ENCODE measurements at places on chromosomes 12 and 14. TPM values are rescaled to one million over a fixed set of nuclear protein-coding genes. Genes with fewer than 3 reads are reported as not detected.

DNA sequence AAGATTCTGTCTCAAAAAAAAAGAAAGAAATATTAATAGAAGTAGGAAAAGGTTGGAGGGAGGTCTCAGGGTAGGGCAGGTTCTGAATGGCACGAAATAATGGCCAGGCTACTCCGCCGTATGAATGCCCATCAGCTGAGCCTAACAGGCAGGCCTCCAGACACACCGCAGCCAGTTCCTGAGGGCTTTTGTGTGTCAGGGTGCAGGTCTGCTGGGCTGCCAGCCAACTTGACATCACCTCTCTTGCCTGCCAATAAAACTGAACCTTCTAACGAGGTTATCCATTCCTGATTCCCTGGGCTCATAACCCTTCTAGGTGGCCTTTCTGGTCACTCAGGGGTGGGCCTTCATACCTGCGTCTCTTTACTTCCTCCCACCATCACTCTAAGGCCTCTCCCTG, 3.0 kb downstream of the IFI27 start:
- no peak overlapping the region for H3K27ac ChIP-seq
- H3K4me1 ChIP-seq = no peaks in the 10 kb centered on the region
- no peak for DNase-seq
- no peak overlapping the region for H3K4me3 ChIP-seq

GRCh38 chr12:105331805-105332251, 1.3 kb downstream of the C12orf75 start:
- peak overlapping the region; percentile 74 for H3K4me3 ChIP-seq
- H3K4me1 ChIP-seq = peaks cover 37% of the 10 kb centered on the region
- peak; percentile 61 for DNase-seq
- peaks cover 3% of the 10 kb centered on the region for H3K36me3 ChIP-seq

PAWR gene
- total RNA-seq = 4.6 TPM

AKAP6 gene
- total RNA-seq = 1.8 TPM

DNA sequence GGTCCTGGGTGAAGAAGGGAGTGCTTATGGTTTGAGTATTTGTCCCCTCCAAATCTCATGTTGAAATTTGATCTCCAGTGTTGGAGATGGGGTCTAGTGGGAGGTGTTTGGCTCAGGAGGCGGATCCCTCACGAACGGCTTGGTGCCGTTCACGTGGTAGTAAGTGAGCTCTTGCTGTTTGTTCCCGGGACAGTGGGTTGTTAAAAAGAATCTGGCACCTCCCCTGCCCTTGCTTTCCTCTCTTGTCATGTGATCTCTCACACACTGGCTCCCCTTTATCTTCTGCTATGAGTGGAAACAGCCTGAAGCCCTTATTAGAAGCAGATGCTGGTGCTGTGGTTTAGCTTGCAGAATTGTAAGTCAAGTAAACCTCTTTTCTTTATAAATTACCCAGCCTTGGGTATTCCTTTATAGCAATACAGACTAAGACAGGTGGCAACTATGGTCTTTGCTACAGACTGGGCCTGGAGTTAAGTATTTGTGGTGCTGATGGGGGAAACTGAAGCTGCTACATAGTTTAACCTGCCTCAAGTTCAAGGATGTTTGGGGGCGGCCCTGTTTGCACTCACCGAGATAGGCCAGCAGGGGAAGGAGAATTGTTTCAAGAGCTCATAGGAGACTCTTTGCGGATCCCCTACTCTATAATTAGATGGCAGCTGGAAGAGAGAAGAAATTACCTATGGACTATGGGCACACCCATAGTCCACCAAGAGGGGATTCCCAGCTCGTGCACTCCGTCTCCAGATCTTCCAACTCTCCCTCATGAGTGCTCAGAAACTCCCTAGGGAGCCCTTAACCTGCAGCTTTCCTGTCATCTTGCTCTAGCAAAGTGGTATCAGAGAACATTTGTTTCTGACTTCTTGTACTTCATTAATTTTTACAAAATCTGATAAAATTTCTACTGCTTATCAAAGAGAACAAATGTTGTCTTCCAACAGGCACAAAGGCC, 164.6 kb downstream of the SLC15A5 start:
- H3K27ac ChIP-seq = no peak overlapping the region
- H3K36me3 ChIP-seq = no peaks in the 10 kb centered on the region
- H3K4me1 ChIP-seq = no peaks in the 10 kb centered on the region
- no peak for DNase-seq
- no peak overlapping the region for H3K4me3 ChIP-seq
- no peaks in the 10 kb centered on the region for H3K27me3 ChIP-seq

DNA sequence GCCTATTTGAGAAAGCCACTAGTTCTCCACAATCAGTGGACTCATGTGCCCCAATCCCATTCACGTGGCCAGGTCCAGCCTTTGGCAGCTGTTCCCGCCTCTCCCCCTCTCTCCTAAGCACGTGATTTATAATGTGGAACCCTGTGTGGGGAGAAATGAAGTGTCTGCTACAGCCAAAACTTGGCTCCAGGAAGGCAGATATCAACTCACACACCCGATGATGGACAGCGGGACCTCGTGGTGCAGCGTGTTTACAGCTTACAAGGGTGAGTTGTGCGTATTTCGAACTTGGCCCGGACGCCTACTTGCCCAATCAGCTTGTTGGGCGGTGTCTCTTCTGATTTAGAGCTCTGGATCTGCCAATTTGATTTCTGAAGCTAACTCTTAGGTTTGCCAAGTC, 38.1 kb upstream of the FAM181A start:
- peaks cover 5% of the 10 kb centered on the region for H3K4me1 ChIP-seq
- H3K36me3 ChIP-seq = no peaks in the 10 kb centered on the region

CPNE6 gene
- total RNA-seq = not detected

DNA sequence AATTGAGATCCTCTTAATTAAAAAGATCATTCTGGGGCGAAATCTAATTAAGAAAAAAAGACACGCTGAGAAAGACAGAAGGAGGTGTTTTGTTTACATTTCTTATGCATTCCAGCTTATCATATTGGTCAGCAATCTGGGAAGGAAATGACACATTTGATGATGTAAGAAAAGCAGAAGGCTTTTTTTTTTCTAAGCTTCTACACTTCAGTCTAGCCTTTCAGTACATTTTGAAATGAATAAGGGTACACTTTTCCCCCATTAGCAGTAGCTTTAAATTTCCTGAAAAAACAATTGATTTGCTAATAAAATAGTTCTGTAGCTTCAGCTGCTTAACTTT, 5.9 kb upstream of the GSC start:
- H3K36me3 ChIP-seq = peaks cover 5% of the 10 kb centered on the region
- H3K4me1 ChIP-seq = peaks cover 6% of the 10 kb centered on the region
- no peak overlapping the region for H3K27ac ChIP-seq
- H3K4me3 ChIP-seq = no peak overlapping the region
- no peak for DNase-seq

DNA sequence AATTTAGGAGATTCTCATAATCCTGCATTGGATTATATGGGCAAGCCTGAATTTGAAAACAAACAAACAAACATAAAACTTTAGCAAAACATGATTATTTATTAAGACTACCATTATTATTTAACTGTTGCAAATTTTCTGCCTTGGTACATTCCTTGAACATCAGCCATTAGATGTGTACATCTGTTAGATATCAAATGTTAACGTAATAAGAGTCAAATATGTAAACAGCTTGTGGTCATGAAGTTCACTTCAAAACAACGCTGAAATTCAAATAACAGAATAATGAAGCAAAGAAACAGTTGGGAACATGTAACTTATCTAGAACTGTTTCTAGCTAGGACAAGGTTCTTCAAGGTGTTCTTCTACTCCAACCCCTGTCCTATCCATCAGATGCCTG, 14.3 kb upstream of the TMX1 start:
- H3K4me1 ChIP-seq = no peaks in the 10 kb centered on the region
- no peaks in the 10 kb centered on the region for H3K36me3 ChIP-seq
- H3K4me3 ChIP-seq = no peak overlapping the region
- H3K27ac ChIP-seq = no peak overlapping the region
- H3K27me3 ChIP-seq = peaks cover 1% of the 10 kb centered on the region

DNA sequence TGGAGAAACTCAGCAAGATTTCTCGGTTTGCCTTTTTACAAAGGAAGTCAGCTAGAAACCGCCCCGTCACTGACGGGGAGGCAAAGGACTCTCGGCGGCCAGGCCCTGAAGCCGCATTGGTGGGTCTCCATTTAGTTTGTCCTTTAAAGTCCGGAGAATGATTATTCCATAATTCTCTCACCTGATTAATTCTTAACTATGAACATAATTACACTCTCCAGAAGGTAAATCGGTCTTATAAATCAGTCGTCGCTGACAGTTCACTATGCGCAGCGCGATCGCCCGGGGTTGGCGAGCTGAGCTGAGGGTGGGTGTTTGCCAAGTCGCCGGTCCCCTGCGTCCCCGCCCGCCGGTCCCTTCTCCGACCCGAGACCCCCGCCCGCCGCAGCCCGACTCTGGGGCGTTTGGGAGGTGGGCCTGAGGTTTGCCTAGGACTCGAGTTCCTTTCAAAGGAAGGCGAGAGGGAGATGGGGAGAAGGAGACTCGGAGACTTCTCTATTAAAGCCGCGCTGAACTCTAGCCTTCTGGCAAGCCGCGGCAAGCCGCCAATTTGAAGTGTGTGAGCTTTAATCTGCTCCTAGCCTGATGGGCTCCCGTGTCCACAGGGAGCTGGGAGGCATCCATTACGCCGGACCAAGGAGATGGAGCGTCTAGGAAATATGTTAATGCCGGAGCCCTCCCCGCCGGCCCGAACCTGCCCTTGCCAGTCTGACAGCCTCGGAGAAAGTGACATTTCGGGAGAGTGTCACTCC, 392.9 kb downstream of the NOVA1 start:
- DNase-seq = no peak
- H3K4me3 ChIP-seq = no peak overlapping the region
- H3K27me3 ChIP-seq = no peaks in the 10 kb centered on the region
- no peak overlapping the region for H3K27ac ChIP-seq

GUCY2C gene
- total RNA-seq = not detected

DNA sequence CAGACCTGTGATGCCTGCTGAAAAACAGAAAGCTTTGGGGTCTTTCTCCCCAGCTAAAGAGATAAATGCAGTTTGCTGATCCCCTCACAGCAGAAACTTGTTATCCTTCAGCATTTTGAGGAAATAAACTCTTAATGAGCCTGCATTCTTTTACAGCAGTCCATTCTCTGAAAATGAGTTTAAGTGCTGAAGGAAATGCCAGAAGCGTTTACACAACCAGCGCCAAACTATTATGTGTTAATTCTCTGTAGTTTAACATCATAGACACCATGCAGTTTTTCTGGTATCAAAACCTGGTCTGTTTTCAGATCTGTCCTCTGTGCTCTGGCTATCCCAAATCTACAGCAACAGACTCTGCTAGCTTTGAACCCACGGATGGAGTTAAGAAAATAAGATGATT, 291.3 kb downstream of the NPAS3 start:
- H3K4me3 ChIP-seq = no peak overlapping the region
- no peak overlapping the region for H3K27ac ChIP-seq
- H3K36me3 ChIP-seq = no peaks in the 10 kb centered on the region
- no peaks in the 10 kb centered on the region for H3K27me3 ChIP-seq
- DNase-seq = no peak
- H3K4me1 ChIP-seq = no peaks in the 10 kb centered on the region

- H3K27me3 ChIP-seq = peaks cover 6% of the 10 kb centered on the region
- H3K27ac ChIP-seq = no peak overlapping the region
- H3K4me3 ChIP-seq = no peak overlapping the region
- H3K4me1 ChIP-seq = no peaks in the 10 kb centered on the region
These were observed 27.2 kb upstream of the ALG10 start for GRCh38 chr12:33994857-33995808.
